ENCODE measurements at places on chromosomes 7 and 10.
A peak's percentile ranks its signal among the peaks of the same experiment; 100 is the strongest.

DNA sequence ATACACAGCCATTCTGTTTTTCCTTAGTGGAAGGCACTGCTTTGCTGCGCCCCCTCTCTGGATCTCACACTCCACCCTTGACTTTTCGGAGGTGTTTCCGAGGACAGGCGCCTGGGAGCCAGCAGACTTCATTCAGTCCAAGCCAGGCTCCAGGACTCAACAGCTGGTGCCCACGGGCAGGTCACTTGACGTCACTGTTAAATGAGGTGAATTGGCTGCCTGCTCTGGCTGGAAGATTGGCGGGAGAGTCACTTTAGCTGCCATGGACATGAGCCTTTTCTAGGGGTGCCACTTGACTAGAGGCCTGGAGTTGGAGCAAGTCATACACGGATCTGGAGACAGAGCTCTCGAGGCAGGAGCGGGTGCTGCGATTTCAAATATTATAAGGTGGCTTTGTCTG is 3.2 kb downstream of the HTRA1 start:
- DNase-seq: no peak

DNA sequence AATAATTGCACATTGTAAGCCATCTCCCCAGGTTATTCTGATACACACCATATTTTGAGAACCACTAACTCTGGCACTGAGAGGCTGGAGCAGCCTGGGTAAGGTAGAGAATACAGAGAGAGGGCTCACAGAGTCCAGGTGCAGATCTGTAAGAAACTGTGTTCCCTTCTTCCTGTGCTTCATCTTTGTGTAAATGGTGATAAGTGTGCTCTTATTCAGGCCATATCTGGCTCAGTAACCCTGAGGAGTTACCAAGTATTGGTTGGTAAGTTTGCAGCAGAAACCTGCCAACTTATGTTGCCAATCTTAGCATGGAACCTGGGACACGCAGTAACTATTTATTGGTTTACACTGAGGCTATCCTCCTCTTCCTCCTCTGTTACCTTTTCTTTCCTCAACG is 16.2 kb upstream of the ICA1 start:
- no peak for DNase-seq

GRCh38 chr7:107035446-107035845 is 9.1 kb upstream of the PRKAR2B start:
- no peak for DNase-seq

DNA sequence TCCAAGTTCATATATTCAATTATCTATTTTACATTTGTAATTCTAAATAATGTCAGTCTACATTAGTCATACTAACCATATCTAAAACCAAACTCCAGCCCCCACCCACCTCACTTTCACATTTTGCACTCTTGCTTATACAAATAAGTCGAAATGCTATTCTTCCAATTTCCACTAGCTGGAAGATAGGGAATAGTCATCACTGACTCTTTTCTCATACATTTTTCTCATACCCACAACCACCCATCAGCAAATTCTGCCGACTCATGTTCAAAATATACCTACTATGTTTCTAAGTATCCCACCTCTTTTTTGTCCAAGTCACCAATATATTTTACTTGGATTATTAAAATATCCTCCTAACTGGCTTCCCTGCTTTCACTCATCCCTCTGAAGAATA is 93.2 kb upstream of the DGKB start:
- DNase-seq: no peak

- no peak for DNase-seq
These were observed 2.9 kb downstream of the NPM3 start for GRCh38 chr10:101780187-101780817.

GRCh38 chr7:133830081-133830480 is 297.1 kb upstream of the LRGUK start:
- no peak for DNase-seq

DNA sequence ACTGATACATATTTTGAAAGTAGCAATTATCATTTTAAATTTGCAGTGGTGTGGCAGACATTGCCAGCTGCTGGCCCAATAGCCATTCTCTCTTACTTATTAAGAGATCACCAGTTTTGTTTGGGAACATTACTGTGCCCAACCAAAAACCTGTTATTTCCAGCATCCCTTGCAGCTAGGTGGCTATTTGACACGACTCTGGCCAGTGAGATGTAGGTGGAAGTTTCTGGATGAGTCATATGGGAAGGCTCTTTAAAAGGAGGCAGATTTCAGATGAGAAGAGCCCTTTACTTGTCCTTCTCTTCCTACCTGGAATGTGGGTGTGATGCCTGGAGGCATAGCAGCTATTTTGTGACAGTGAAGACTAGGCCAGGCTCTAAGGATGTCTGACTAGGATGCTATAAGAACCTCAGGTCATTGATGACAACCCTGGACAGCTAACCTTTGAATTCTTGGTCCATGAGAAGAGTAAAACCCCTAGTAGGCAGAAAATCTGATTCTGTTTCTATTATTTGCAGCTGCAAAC is 77.9 kb downstream of the CARD11 start:
- no peak for DNase-seq

DNA sequence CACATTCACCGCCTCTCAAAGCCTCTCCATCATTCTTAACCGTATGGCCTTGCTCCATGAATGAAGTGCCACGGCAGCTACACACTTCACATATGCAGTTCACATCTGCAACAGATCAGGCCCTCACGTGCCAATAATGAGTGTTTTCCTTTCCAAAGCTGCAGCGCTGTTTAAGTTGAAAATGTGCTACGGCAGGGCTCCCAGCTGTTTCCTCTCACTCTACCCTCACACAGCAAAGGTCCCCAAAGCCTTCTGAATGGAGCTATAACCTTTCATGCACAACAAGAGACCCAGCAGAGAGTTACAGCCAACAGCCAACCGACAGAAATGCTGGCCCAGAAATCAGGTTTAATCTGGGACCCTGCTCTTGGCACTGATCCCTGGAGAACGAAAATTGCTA is 236.1 kb downstream of the ELMO1 start:
- DNase-seq: no peak

GRCh38 chr7:115654384-115655214 is 376.0 kb downstream of the TFEC start:
- no peak for DNase-seq

GRCh38 chr7:47422611-47423010 is 159.3 kb downstream of the TNS3 start:
- no peak for DNase-seq

GRCh38 chr10:6319119-6319518 is 116.4 kb downstream of the PFKFB3 start:
- no peak for DNase-seq

DNA sequence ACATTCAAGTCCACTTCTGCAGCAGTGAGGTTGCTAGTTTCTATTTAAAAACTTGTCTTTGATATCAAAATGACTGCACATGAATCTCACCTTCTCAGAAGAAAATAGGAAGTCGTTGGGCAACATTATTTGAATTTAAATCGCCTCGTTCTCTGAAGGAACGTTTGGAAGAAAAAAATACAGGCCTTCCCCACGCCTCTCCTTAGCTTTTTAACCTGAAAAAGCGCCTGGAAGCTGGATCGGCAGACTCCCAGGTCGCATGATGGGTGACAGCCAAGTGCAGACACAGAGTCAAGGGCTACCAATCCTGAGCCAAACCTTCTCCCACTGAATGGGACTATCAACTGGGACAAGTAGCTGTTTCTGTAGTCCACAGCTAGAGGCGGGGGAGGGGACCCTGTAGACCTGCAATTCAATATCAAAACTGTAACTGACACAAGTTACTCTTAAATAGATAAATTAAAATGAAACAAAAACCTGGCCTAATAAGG is 2.2 kb downstream of the FAM53B start:
- DNase-seq: no peak

DNA sequence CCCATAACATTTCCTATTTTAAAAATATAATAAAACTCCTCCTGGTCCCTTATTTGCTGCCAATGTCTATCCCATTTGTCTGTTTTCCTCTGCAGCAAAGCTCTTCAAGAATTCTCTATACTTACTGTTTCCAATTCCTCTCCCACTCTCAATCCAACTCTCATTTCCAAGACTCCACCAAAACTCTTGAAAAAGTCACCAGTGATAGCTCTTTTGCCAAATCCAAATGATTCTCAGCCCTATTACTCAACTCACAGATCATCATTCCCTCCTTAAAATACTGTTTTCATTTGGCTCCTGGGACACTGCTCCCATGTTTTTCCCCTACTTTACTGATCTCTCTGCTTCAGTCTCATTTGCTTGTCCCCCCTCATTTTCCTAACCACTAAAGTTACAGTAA is 139.4 kb downstream of the HIBADH start:
- DNase-seq: no peak

DNA sequence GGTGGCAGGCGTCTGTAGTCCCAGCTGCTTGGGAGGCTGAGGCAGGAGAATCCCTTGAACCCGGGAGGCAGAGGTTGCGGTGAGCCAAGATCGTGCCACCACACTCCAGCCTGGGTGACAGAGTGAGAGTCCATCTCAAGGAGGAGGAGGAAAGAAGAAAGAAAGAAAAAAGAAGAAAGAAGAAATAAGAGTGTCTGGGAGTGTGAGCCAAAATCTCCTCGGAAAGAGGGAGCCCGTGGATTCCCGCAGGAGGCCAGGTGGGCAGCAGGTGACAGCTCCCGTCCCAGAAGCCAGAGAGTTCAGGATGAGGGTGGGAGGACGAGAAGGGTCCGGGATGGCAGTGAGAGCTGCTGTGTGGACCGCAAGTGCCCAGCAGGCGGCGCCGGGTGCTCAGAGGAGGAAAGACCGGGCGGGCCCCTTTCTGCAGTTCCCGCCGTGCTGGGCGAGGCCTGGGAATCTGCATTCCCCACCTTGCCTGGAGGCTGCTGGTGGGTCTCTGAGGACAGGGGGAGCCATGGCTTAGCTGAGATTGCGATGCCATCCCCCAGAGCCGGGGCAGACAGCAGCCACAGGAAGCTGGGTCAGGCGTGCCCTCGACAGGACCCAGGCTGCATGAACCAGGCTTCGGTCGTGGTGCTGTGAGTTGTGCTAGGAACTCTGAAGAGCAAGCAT is 17.1 kb upstream of the AMZ1 start:
- peak; percentile 75 for DNase-seq

DNA sequence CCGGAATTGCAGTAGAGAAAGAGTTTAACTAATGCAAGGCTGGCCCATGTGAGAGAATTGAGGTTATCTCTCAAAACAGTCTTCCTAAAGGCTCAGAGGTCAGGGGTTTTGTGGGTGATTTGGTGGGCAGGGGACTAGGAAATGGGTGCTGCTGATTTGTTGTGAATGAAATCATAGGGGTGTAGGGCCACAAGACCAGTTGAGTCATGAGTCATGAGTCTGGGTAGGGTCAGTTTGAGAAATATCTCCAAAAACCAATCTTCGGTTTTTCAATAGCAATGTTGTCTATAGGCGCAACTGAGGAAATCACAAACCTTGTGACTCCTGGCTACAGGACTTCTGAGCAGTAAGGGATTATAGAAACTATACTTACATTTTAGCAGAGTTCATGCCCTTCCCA is 460.0 kb upstream of the NRP1 start:
- DNase-seq: no peak

DNA sequence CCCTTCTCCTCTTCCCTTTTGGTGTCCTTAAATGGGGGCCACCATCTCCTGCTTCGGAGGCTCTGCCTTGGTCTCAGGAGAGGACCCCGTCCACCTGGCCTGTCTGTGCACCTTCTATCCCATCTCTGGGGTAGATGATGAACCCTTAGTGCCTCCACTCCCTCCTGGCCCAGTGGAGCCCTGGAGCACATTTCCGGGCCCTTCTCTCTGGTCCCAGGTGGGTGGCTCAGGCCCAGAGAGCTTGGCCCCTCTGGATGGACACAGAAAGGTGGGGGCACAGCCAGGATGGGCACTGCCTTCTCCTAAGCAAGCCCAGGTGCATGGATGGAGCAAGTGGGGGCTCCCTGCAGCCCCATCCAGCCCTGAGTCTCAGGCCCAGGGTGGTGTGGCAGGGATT is 121.4 kb upstream of the RET start:
- no peak for DNase-seq

- no peak for DNase-seq
These were observed 34.0 kb downstream of the MYO1G start for GRCh38 chr7:44944821-44945220.

DNA sequence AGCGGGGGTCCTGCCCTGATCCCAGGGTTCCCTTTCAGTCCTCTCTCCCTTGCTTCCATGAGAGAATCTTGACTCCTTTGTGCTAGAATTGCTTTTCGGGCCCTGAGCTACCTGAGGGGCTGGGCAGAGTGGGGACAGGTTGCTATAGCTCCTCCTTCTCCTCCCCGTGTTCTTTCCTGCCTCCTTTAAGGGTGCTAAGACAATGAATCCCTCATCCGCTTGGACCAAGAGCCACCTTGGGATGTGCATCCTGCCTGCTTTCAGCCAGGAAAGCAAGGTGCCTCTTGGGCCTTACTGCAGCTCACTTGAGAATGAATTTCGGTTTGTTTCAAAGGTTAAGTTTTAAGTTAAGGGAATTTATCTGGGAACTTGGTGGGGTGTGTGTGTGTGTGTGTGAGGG is 53.6 kb downstream of the ADRA2A start:
- DNase-seq: no peak

GRCh38 chr10:33211106-33211878 is 123.2 kb downstream of the NRP1 start:
- DNase-seq: peak; percentile 2

GRCh38 chr7:36941359-36941758 is 217.1 kb upstream of the AOAH start:
- no peak for DNase-seq

- no peak for DNase-seq
These were observed 31.5 kb upstream of the PRF1 start for GRCh38 chr10:70634011-70634410.

DNA sequence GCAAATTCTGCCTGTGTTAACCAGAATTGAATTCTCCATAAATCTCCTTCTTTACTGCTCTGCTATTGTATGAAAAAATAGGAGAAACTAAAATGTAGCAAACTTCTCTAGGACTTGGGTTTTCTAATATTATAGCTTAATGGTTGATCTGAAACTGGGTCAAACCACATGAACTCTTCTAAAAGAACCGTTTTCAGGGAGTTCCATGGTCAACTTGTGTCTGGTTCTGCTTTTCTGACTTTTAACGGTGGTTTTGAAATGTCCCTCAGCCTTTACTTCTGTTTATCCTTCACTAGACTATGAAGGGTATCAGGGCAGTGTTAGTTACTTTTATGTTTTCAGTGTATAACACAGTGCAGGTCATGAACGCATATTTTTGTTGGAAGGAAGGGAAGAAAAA is 242.2 kb downstream of the TSPAN12 start:
- no peak for DNase-seq

DNA sequence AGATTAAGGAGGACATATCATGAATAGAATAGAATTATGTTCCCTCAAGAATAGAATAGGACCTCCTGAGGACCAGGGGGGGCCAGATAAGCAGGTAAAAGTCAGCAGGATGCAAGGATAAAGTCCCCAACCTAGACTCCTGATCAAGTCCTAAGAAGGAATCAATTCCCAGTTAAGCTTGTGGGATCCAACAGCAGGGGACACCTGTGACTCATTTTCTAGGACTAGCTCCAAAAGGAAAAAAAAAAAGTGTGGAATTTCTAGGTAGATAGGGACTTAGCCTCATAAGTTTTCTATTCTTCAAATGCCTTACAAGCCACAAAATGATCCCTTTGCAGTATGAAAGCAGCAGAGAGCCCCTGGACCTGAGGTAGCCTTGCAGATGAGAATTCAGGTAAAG is 336.2 kb downstream of the WDR11 start:
- DNase-seq: no peak
